Activated CD8-positive, alpha-beta memory T cell treated with anti-CD3 and anti-CD28 coated beads for 1 hour (primary cell): ENCODE measurements at places on chromosomes 1 and 21.
A peak's percentile ranks its signal among the peaks of the same experiment; 100 is the strongest.

GRCh38 chr1:228158151-228159007 lies 7.2 kb upstream of the IBA57 start:
- DNase-seq, result no peak

DNA sequence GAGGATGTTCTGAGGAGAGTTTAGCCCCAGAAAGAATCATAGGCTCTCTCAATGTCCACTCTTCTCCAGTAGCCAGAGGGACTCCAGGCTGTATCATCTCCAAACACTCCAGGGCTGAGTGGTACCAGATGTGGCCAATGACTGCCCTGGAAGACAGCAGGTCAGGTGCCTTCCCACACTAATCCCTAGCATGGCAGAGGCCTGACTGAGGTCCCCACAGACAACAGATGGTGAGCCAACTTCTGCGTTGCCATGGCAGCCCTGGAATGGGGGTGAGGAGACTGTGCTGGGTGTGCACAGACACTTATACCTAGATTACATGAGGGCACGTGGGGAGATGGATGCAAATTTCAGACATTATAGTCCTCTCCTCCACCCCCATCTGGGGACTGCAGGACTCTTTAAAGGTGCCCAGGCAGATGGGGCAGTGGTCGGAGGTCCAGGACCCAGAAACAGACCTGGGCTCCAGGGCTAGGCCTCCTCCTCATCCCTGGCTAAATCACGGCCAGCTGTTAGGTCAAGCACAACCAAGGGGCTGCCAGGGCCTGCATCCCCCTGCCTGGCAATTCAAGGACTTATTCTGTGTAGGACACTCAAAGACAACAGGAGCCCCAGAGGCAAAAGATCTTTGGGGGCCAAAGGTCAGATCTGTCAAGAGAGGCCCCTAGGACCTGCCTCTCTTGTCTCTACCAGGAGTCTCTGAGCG lies 42.9 kb downstream of the CAMK2N1 start:
- no peak for DNase-seq

DNA sequence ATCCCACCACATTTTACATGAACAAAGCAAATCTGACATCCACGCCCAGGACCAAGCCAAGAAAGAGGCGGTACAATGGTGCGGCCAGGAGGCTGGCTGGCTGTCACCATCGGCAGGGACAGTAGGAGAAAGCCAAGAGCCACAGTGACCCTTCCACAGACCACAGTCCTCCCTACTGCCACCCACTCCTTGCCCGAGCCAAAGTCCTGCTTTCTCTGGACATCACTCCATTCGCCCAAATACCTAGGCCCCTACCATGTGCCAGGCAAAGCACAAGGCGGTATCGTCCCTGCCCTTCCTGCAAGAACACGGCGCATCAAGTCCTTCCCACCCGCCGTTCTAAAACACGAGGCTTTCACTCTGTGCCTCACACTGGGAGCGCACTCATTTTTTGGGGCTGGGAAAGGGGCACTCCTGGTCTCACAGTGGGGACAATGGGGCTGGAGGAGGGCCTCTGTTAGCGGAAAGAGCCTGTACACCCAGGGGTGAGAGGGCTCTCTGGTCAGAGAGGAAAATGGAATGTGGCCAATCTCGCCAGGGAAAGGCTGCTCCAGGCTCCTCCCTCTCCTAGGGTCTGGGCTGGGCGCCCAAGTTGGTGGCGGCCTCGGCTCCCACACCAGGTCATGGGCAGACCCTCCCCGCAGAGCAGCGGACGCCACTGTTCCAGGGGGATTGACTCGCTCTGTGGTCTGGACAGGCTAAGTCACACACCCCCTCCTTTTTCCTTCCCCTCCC lies 26.5 kb downstream of the SSBP3 start:
- no peak for DNase-seq

GRCh38 chr1:14296795-14297194 lies 301.7 kb upstream of the KAZN start:
- no peak for DNase-seq

DNA sequence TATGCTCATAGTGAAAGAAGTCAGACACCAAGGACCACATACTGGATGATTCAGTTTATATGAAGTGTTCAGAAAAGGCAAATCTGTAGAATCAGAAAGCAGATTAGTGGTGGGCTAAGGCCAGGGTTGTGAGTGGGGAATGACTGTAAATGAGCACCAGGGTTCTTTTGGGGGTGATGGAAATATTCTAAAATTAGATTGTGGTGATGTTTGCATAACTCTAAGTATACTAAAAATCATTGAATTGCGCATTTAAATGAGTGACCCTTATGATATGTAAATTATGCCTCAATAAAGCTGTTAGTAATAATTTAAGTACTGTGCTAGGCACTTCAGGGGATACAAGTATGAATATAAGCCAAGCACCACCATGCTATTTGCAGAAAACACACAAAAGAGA lies 256.3 kb downstream of the TPR start:
- DNase-seq, result no peak

DNA sequence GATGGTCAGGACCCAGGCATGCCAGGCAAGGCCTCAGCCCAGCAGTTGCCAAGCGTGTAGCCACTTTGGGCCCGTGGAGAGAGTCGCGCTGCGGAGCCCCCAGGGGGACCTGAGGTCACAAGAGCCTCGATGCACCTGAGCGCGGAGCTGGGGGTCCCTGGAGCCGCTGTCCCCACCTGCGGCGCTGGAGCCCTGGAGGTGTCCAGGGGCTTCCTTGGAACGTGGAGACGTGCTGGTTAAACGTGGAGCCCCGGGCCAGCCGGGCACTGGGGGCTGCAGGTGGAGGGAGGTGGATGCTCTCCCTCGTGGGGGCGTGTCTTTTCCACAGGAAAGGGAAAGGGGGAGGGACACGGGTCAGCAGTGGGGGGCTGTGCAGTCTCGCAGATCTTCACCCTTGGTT lies 3.1 kb downstream of the PLCH2 start:
- no peak for DNase-seq

GRCh38 chr1:114099268-114099667 lies 54.4 kb downstream of the SYT6 start:
- no peak for DNase-seq

DNA sequence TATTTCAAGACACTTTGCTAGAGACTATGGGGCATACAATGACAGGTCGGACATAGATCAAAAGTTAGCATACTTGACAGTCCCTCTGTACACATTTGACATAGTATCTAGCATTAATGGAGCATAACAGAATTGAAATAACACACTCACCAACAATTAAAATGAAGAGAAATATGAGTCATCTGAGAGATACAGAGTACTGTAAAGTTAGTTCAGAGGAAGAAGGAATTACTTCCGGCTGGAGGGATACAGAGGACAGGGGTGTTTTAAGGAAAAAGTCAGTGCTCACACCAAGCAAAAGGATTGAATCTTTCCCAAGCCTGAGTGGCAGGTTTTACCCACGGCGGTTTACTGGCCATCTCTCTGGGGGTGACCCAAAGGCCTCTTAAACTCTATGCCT lies 2.4 kb downstream of the ZMYND12 start:
- no peak for DNase-seq

DNA sequence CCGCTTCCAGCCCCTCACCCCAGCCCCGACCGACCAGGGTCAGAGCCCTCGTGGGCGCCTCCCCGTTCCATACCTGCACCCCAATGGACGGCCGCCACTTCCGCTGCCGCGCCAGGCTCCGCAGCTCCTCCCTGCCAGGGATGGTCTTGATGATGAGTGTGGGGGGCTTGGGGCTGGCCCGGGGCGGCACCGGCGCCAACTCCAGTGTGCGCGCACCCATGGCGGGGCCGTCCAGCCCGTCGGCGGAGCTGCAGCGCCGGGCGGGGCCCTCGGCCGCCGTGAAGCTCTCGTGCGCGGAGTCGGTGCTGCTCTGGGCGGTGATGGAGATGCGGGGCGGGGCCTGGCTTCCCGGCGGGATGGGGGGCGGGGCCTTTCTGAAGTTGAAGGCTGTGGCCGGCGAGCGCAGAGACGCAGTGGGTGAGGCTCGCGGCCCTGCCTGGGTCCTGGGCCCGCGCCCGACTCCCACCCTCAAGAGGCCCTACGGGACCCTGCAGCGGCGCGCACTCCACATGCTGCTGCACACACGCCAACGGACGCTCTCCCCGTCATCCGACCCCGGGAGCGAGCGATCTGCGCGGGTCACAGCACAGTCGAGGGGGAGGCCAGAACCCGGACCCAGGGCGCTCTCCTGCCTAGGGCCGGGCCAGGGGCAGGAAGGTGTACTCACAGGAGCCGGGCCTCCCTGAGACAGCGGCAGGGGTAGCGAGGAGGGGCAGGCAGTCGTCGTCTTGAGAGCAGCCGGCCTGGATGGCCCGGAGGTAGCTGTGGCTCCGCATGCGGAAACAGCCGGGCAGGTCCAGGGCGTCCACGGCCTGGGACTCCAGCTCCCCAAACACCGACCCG lies 26.1 kb upstream of the SMIM12 start:
- DNase-seq, result peak; percentile 29

GRCh38 chr1:116853680-116854402 lies 55.9 kb upstream of the PTGFRN start:
- no peak for DNase-seq

DNA sequence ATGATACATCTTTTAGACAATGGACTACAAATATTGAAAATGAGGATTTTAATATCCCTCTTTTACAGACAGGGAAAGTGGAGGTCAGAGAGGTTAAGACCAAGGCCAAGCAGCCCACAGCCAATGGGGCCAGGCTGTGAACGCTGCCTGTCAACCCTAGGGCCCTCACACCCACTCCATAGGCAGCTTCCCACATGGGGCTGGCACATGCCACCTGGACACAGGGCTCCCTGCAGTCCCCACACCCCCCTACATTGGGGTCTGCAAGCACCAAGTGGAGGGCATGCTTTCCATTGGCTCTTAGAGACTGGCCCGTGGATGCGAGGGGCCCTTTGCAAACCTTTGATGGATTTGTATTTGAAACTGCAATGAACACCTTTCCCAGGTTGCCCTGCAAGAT lies 348.5 kb upstream of the VAMP3 start:
- no peak for DNase-seq

DNA sequence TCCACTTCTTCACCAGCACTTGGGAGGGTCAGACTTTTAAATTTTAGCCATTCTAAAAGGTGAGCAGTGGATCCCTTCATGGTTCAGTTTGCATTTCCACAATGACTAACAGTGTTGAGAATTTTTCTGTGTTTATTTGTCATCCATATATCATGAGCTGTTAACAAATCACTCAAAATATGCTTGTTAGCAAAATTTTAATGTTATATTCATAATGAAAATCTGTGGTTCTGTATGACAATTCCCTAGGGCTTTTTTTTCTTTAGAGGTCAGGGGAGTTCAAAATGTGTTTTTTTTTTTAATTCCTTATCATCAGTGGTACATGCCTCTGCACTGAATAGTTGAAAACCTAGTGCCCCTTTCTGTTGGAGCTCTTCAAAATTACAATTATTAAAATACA lies 682.2 kb upstream of the ADGRL2 start:
- DNase-seq, result no peak

DNA sequence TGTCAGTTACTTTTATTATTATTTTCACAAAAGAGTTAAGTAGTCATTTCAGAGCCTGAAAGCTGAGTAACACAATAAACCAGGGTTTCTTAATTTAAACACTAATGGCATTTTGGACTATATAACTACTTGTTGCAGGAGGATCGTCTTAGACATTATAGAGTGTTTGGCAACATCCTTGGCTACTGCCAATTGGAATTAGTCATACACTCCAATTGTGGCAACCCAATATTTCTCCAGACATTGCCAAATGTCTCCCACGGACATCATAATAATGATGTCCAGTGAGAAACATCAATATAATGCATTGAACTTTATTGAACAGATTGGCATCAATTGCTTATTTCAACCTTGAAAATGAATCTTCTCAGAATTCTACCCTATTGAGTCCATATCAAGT lies 441.9 kb upstream of the ADGRL4 start:
- DNase-seq, result no peak

DNA sequence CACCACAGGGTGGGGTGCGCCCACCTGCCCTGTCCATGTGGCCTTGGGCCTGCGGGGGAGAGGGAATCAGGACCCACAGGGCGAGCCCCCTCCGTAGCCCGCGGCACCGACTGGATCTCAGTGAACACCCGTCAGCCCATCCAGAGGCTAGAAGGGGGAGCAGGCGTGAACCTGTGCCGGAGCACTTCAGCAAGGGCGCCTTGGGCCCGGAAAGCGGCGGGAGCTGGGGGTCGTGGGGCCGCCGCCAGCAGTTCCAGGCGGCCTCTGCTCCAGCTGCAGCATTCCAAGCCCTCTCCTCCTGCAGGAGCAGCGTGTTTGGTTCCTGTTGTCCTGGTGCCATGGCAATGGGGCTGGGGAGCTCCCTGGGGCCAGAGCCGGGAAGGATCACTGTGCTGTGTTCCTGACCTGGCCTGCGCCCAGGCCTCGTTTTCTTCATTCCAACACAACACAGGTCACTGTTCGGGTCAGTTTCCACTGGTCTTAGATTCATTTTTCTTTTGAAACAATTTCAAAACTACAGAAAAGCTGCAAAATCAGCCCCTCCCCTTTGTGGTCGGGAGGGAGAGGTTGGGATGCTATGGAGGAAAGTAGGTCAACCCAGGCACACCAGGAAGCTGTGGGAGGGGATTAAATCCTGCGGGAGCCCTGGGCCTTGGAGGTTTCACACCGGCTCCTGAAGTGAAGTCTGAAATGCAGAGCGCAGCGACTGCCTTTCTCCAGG lies 18.8 kb downstream of the SLX9 start:
- DNase-seq, result no peak

- no peak for DNase-seq
These were observed 104.9 kb downstream of the BCAR3 start for GRCh38 chr1:93576746-93577145.

DNA sequence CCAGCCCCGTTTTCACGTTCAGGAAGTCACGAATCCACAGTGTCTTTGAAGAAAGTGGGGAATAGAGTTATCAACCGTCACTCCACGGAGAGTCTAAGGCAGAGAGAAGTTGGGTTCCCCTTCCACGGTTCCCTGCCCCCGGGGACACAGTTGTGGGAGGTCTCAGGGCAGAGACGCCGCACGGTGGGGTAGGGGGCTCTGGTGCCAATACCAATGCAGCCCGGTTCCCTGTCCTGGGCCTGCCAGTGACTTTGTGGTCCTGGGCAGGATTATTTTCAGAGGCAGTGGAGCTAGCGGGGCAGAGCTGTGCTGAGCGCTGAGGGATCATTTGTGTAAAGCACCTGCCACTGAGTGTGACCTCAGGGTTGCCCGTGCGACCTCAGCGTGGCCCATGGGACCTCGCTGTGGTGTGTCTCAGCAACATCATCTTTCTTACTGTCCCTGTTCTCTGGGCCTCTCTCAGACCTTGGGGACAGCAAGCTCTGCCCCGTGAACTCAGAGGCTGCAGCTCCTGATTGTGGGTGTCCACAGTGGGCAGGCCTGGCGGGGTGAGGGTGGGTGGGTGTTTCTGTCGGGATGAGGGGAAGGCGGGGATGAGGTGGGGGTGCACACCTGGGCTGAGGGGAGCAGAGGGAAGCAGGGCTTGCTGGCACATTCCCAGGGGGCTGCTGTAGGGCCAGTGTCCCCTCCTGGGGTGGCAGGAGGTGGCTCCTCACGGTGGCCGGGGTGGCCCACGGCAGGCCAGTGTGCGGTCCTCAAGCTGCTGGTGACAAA lies 65.2 kb downstream of the AGPAT3 start:
- DNase-seq, result no peak

DNA sequence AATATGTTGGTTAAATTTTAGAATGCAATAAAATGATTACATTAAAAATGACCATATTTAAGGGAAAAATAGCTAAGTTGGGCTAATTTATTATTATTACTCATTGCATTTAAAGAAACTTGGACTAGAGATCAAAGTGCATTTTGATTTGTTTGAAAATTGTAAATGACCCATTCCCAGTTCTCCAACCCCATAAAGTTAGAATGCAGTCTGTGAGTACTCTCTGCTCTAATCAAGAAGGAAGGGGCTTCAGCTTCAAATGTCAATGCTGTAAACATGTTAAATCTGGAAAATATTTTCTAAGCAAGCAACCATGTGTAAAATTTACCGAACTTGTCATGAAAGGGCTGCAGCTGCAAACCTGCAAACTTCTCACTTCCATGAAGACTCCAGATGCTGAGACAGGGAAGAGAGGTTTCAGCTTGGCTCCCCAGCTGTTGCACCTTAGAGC lies 232.7 kb downstream of the TTLL7 start:
- no peak for DNase-seq
